ENCODE measurements at places on chromosomes 5 and 9.

GRCh38 chr5:14944996-14945395 is 73.4 kb upstream of the ANKH start:
- no peak for DNase-seq

DNA sequence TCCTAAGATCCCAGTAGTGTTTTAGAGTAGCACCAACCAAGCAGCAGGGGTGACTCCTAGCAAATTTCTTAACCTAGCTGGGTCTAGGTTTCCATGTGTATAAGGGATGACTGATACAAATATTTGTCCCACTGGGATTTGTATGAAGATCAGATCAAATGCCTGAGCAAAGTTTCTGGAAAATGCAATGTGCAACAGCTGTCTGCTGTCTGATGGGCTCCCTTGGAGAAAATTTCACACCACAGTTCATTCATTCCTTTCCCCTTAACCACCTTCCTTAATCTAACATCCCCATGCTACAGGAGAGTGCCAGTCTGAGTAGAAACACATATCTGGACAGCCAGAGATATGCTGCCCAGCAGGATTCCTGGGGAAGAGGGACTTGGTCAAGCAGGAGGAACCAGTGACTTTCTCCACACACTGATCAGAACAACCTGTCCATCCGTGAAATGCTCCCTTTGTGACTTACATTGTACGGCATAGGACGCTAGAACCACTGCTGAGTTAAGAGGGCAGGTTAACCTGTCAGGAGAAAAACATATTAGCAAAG is 53.3 kb downstream of the PTPN3 start:
- DNase-seq, result no peak

- no peak for DNase-seq
Measured at GRCh38 chr5:113512341-113512740, 1.2 kb upstream of the YTHDC2 start.

DNA sequence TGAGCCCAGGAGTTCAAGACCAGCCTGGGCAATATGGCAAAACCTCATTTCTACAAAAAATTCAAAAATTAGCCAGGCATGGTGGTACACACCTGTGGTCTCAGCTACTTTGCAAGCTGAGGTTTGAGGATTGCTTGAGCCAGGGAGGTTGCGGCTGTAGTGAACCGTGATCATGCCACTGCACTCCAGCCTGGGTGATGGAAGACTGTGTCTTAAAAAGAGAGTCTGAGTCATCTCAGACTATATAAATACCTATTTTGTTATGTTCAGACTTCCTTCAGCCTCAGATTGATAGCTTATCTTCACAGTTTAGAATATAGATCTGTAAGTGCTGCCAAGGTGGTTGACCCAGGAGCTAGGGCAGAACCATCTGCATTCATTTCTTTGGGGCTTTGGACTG is 1.6 kb upstream of the PAIP2 start:
- DNase-seq, result no peak

- DNase-seq, result peak; percentile 22
Measured at GRCh38 chr5:93915142-93915553, 173.7 kb upstream of the POU5F2 start.

GRCh38 chr9:106697750-106698502 is 165.0 kb upstream of the ZNF462 start:
- DNase-seq, result peak; percentile 87

DNA sequence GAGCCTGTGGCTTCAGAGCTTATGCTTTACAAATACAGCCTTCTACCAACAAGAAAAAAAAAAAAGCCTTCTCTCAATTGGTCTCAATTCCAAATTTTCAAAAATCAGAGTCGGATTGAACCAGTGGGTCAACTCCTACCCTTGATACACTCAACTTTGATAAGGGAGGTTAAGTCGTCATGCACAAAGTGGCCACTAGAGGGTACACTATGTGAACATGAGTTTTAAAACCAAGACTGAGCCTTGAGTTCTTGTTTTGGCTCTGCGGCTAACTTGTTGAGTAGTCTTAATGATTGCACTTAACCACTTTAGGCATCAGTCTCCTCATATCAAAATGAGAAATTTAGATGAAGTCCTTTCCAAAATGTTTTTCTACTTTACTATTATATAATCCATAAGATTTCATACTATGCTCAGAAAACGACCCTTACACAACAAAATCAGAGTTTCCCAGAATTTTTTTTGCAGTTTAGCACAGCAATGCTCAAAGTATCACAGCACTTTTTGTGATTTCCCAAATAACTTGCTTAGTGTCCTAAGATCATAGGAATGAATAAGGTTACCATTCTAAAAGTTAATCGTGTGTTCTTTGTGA is 92.9 kb upstream of the MTAP start:
- DNase-seq, result peak; percentile 35

- DNase-seq, result no peak
Measured at GRCh38 chr5:2701592-2701991, 49.9 kb downstream of the IRX2 start.

GRCh38 chr9:76456202-76456926 is 2.6 kb upstream of the GCNT1 start:
- peak; percentile 84 for DNase-seq

DNA sequence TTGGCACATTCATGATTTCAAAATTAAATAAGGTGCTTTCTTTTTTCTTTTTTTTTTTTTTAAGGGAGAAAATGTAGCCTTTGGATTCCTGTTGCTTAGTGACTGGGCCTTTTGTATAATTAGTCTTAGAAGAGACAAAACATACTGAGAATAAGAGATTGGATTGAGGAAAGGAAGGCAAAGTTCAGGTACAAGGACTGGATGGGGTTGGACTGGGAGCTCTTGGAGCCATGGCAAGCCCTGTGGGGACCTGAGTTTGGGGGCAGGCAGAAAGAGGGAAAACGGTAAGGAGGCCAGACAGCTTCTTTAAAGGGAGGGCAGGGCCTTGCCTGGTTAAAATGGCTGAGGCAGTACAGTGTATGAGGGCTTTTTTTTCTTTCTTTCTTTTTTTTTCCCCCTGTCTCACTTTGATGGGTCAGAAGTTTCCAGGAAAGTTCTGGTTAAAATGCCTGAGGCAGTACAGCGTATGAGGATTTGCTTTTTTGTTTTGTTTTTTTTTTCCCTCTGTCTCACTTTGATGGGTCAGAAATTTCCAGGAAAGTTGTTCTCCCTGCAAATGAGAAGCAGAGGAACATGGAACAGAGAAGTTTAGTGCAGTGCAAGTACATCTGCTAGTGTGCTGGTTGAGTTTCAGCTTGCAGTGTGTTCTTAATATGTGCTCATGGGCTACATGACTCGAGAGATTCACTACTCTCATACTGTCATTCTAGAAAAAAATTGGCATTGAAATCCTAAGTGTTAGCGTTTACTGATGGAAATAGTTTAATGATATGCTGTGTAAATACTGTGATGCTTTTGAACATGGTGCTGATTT is 16.8 kb downstream of the SNX18 start:
- no peak for DNase-seq

DNA sequence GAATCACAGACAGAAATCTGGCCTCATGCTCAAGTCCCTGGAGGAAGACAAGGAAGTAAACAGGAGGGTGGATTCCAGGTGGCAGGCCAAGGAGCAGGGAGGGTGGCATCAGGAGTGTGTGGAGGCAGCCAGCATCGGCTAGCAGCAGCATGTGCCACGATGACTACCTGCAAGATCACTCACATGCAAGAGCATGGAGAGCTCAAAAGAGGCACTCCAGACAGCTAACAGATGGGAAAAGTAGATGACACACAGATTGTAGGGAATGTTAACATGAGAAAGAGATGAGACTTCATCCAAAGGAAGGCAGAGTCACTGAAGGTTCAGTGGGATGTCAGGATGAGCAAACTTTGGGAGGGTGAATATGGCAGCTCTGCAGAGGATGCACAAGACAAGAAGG is 104.3 kb downstream of the SEMA5A start:
- DNase-seq, result no peak

DNA sequence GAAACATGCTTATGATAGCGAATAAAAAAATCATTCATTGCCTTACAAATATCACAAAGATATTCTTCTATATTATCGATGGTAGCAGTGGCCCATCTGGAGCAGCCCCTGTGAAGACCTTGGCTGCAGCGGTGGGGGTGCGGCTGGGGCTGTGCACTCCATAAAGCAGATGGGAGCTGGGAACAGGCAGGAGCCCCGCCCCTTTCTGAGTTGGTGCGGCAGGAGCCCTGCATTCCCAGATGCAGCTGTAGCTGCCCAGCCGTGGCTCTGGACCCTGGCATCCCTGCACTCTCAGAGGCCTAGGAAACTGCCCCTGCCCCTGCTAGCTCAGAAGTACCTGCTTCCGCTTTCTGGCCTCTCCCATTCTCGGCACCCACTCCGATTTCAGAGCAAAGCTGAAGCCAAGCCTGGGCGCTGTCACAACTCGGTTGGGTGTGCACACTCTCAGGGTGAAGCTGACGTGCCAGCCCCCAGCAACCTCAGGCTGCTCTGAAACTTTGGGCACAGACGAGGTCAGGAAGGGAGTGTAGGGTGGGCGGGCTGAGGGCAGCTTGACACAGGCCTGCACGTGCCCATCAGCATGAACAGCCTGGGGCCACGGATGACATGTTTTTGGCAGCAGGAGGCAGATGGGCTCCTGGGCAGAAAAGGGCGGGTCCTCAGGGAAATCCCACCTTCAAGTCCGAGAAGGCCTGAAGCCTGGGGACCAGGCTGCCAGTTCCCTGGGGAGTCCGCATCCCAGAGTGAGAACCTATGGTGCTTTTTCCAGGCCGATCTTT is 1440.8 kb upstream of the ACO1 start:
- no peak for DNase-seq

GRCh38 chr5:157608972-157609565 is 33.5 kb upstream of the ADAM19 start:
- no peak for DNase-seq

DNA sequence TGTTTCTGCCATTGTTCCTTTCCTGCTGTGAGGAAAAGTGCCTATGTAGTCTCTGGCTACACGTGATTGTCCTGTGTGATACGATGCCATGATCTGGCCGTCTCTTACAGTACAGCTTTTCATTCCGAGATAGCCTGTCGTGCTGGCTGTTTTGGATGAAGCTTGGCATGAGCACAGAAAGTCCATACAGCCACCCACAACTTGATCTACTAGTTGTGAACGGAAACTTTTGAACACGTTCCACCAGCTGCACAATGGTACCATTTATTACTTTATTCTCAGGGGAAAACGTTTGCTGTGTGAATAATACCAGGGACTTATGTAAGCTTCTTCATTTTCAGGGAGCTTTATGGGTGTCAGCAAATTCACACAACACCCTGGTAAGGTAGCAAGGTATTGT is 217.6 kb upstream of the ANKRD55 start:
- no peak for DNase-seq

DNA sequence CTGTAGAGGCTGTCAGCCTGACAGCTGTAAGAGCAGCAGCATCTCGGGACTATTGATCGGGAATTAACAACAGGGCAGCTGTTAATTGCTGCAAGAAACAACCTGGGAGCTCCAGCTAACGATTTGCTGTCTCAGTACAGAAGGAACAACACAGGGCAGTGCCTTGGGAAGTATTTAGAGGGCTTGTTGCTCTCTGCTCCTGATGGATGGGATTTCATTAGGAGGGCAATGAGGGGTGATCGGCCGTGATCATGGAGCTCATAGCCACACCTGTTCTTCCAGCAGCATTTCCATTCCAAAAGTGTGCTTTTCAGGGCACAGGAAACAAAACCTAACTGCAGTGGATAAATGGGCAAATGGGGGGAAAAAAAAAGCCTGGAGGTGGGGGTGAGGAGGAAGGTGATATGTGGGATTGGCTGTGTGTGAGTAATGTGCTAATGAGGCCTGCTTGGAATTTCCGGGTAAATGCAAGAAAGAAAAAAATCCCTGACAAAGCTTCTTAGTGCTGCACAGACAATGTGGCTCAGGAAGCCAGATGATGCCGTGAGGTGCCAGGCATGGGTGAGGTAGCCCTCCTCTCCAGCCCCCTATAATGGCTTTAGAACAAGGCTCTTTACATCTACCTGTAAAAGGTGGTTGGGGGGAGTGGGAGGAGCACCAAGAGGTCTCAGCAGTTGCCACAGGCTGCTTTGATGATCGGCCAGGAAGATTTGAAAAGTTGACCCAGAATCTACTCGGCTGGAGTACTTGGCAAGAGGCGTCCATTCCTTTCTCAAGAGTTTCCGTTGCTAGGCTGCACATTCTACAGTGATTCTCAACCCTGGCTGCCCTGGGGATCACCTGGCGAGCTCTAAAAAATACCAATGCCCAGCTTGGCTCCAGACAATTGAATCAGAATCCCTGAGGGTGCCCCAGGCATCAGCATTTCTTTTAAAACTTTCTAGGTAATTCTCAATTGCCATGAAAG is 139.5 kb upstream of the KLF9 start:
- no peak for DNase-seq

- no peak for DNase-seq
Measured at GRCh38 chr9:17623965-17624364, 45.1 kb downstream of the SH3GL2 start.

DNA sequence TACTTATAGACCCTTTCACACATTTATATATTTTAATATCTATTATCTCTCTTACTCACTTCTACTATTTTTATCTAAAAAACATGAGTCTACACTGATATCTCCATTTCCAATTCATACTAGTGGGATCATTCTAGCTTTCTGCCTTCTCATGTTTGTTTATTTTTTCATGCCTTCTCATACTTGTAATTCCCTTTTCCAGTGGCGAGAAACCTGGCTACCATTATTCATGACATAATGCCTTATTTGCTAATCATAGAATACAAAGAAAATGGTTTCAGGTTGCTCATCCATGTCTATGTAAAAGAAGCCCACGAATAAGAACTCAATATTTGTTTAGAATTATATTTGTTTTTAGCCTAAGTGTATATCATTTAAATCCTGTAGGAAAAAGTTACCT is 232.7 kb upstream of the ACTBL2 start:
- DNase-seq, result no peak

GRCh38 chr5:119694284-119694683 is 64.9 kb downstream of the FAM170A start:
- DNase-seq, result no peak

- DNase-seq, result no peak
Measured at GRCh38 chr9:14520341-14520740, 172.9 kb downstream of the ZDHHC21 start.

DNA sequence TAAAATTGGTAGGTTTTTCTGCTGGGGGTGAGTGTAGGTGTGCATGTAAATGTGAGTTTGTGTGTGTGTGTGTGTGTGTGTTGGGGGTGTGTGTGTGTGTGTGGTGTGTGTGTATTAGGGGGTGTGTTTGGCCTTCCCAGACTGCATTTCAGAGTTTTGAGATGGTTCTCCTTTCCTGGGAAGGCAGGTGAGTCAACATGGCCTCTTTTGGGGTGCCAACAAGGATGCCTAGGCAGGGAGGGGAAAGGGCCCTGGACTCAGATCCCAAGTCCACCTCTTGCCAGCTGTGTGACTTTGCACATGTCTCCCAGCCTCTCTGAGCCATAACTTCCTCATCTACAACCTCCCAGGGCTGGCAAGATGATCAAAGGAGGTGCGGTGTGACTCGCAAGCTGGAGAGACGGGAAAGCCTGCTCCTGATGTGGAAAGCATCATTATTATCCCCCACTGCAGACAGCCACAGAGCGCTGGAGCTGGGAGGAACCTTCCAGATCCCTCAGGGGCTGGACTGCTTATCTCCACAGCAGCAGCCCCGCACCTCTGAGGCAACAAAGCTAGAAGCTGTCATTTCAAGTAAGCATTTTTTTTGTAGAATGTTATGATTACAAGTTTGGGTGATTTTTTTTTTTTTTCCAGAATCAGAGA is 63.5 kb upstream of the TBC1D2 start:
- DNase-seq, result no peak
